NCI-H2171 treated with DMSO at 0.1 percent for 48 hours (cell line): ENCODE measurements at places on chromosomes 16 and 17.

- DNase-seq, result no peak
Observed at GRCh38 chr17:13400491-13400890, 201.2 kb downstream of the HS3ST3A1 start.

GRCh38 chr16:10876799-10877341, at the start of gene CIITA:
CIITA (plus strand) TSS chr16:10877202; CDS start chr16:10877331, 129 bp downstream.
- DNase-seq, result no peak

DNA sequence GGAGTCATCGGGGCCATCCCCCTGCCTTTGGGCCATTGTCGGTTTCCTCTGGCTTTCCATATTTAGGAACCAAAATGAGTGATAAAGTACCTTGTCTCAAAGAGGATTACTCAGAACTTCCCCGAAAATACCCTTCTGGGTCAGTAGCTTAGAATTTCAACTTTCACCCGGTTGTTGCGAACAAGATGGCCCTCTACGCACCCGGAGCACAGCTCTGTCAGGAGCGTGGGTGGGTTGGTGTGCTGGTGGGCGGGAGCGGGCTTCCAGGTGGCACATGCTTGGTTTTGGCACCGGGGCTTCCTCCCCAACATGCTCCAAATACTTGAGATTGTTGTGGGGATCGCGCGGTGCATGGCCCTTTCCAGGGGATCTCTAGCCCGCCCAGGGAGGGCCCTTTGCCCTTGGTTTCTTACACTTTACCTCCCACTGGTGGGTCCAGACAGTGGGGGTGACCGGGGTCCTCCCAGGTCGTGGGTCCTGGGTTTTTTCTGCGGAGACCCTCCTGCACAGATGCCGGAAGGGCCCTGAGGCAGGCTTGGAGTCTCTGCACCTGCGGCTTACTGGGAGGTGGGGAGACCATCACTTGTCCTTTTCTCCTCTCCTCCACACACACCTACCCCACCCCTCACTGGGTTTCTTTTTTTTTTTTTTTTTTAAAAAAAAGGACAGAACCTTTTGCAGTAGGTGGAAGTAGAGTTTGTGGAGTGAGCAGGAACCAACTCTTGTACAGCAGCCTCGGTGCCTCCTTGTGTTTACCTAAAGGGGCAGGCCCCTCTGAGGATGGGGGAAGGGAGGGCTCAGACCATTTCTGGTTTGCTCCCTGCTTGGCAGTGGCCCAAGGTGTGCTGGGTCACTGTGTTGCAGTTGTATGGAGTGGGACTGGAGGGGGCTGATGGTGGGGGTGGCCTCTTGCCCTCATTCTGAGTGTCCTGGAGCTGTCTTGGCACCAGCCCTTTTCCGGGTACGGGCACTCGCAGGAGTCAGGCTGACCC, 142.1 kb downstream of the SEC14L1 start:
- no peak for DNase-seq

- DNase-seq, result peak; percentile 11
Observed at GRCh38 chr16:61148930-61149329, 887.3 kb downstream of the CDH8 start.

GRCh38 chr17:73023759-73024158, 68.7 kb downstream of the SLC39A11 start:
- DNase-seq, result no peak
